ENCODE measurements at places on chromosomes 3 and 15.

GRCh38 chr15:85312929-85313331 lies 67.5 kb upstream of the AKAP13 start:
- DNase-seq = no peak

DNA sequence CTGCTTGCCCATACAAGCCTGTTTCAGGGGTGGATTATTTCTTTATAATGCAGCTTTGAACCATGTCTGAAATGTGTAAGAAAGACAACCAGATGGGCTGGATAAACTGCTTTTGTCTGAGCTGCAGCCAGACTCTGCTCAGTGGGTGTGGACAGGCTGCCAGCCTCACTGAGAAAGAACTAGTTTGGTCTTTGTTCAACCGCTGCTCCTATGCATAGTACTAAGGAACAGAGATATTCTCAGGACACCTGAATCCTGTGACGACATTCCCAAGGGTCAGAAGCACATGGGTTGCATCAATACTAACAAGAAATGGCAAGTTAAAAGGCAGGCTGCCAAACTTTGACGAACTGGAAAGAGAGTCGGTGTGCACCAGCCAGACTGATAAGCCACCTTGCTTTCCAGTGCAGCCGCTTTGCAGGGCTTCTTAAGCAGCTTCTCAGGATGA lies 57.2 kb downstream of the PLD1 start:
- no peak for DNase-seq

DNA sequence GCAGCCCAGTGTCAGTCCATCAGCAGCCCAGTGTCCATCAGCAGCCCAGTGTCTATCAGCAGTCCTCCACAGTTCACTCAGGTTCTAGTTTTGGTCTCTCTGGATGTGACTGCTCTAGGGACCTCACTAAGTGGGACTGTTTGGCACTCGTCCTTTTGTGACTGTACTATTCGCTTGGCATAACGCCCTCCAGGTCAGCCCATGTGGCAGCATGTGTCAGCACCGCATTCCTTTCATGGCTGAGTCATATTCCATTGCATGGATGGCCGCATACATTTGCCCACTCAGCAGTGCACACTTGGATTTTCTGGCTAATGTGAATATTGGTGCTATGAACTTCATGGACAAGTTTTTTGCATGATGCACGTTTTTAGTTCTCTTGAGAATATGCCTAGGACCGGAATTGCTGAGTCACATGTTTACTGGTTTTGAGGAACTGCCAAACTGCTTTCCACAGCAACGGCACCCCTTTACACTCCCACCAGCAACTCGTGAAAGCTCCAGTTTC lies 16.4 kb downstream of the CHST13 start:
- no peak for DNase-seq

DNA sequence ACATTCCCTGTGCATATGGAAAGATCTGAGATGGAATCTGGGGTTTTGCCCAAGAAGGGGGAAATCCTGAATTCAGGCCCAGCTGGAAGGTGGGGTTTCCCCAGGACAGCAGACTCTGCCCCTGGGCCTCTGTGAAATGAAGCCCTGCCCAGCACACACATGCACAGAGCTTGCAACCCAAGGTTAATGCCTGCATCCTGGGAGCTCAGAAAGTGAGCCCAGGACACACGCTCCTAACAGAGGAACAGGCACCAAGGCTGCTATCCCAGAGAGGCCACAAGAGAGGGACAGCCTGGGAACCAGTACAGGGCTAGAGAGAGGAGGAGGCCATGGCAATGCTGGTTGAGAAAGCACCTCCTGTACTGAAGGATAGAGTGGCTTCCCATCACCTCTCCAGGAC lies 16.1 kb downstream of the SEMA5B start:
- no peak for DNase-seq

- DNase-seq = no peak
Observed at GRCh38 chr15:64017082-64017588, 29.1 kb downstream of the DAPK2 start.

DNA sequence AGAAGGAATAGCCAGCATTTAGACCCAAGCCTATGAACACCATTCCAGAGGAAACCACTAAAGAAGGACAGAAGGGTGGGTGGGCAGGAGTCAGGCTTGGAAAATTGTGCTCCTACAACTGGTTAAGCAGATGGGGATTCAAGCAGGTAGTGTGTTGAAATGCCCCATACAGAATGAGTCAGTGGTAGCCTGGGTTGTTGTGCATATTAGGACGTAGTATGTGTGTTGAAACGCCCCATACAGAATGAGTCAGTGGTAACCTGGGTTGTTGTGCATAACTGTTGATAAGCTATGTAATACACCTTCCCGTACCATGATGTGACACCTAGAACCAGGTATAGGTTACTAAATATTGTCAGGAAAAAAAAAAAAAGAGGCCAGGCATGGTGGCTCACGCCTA lies 34.0 kb downstream of the MINDY4B start:
- DNase-seq = no peak

DNA sequence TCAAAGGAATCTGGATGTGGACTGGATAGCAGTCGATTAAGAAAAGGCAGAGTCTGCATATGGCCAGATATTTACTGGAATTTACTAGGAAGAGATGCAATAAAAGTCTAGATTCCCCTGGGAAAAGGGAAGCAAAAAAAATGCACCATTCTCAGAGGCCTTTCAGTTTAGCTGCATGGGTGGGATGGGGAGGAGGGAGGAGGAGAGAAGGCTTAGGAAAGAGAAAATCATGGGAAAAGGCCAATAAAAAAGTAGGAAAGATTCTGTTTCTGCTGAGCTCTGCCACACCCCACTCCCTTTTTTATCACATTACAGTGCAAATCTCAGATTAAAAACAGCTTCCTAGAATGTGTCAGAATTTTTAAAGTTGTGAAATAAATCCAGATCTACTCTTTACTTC lies 103.6 kb downstream of the ADAMTS9 start:
- DNase-seq = no peak

- no peak for DNase-seq
Observed at GRCh38 chr15:94563456-94563855, 332.1 kb downstream of the MCTP2 start.

- no peak for DNase-seq
Observed at GRCh38 chr15:93176065-93176464, 87.1 kb upstream of the RGMA start.

- DNase-seq = no peak
Observed at GRCh38 chr3:43637702-43638101, 15.9 kb upstream of the ANO10 start.

GRCh38 chr15:46709460-46710083 lies 1007.7 kb upstream of the SEMA6D start:
- DNase-seq = no peak

DNA sequence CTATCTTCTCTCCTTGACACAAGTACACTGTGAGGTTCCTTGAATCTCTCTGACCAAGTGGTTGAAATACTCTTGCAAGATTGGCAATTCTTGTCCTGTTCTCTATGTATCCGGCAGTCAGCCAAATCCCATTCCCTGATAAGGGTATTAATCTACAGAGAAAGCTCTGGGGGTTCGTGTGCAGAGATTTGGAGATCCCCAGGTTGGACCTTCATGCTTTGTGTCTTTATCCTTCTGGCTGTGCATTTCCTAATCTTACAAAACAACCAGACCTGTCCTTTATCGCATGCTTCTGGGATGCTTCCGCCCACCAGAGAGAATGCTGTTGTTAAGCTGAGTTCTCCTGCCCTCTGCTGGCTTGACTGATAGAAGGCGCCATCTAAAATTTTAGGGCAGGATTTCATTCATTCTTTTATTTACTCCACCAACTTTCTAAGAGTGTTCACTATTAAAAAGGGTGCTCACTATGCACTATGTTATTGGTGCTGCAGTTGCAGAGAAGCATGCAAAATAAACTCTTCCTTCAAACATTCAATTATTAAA lies 8.6 kb upstream of the SST start:
- DNase-seq = no peak

GRCh38 chr15:63826528-63826927 lies 7.2 kb downstream of the HERC1 start:
- DNase-seq = no peak

DNA sequence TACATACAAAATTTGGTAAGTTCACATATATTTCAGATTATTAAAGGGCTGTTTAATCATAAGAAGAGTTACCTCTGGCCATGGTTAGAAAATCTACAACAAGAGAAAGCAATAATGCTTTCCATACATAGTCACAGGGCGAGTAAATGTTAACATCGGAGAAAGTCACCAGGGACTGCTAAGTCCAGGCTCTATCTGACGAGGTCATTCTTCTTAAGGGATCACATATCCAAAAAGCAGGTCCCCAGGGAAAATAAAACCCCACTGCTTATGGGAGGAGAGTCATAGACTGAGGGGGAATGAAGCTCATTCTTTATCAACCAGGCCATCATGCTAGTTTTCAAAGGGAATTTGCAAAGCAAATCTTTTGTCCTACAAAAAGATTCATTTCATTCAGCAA lies 3.1 kb downstream of the PCYT1A start:
- DNase-seq = no peak

DNA sequence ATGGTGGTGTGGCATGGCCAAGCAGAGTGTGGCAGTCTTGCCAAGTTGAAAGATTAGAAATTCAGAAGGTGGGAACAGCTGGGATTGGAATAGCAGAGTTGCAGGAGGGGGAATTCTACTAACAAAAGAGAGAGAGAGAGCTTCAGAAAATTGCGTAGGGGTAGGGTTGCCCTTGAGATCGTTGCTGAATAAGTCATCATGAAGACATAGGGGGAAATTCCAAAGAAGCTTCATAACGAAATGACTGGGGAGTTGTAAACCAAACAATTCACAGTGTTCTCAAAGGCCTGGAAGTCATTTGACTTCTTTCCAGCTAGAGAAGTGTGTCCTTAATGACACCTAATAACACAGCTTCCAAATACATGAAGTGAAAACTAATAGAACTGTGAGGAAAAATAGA lies 26.3 kb upstream of the TIPARP start:
- no peak for DNase-seq

DNA sequence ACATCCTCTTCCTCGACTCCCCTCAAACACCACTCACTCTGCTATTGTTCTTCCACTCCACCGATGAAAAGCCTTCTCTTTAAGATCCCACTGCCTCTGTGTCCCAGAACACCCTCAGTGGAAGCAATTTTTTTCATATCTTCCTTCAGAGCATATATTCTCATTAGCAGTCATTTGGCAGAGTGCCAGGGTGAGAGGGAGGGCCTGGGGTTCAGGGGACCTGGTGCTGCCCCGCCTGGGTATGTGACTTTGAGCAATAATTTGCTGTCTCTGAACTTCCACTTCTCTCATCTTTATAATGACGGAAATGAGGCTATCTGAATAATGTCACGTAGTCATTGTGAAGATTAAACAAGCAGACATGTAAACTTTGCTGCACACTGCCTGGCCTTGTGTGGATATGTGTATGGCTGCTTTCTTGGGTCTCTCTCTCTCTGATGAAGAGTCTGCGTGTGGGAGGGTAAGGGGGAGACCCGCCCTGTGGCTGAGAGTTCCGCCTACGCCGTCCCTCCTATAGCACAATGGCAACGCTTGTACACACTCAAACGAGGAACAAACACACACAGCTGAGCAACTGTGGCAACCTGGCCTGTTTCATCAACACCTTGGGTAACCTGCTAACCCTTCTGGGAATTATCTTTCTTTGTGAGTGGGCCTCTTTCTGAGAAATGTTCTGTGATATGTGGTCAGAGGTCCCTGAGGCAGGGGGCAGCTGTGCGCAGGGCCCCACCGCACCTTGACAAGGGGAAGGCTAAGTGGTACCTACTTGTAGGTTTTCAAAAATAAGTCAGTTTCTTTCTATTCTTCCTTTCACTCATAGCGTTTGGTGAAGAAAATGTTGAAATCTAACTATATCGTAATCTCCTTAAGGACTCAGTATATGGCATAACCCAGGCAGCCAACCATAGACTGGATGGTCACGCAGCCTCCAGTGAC lies 369.8 kb downstream of the SV2B start:
- DNase-seq = peak; percentile 61

DNA sequence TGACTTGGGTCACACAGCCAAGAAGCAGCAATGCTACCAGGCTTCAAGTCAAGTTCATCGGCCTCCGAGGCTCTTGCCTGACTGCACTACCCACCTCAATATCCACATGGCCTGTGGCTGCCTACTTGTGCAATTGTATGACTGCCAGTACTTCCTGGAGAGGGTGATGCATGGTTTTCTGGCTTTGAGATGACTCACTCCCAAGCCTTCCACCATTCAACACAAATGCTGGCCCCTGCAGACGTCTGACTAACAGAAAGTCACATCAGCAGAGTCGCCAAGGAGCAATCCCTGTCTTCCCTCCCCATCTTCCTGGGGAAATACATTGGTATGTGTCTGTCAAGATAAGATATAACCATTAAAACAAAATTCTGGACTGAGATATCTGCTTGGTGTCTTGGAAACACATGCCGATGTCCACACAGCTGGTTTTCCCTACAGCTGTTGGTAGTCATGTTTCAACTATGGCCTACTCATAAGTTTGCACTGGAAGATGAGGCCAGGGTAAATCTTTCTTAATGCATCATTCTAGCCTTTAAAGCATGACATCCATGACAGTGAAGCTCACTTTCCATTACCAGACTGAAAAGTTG lies 79.6 kb upstream of the SPATA12 start:
- DNase-seq = no peak

DNA sequence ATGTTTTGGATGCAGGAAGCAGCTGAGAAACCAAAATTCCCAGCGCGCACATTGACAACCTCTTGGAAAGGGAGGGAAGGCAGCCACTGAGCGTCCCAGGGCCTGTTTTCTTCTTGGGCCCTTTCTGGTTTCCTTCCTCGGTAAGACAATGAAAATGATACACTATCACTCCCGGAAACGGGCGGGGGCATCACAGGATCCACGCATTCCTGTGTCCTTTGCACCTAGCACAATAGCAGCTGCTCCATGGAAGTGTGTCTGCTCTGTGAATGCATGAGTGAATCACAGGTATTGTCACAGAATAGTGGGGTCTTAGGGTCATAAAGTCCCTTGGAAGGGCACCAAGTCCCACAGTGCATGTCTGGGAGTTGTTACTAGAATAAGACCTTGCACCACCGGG lies 6.3 kb upstream of the ITPKA start:
- no peak for DNase-seq

- DNase-seq = no peak
Observed at GRCh38 chr3:111923095-111923771, 55.6 kb upstream of the ABHD10 start.

- no peak for DNase-seq
Observed at GRCh38 chr3:36455406-36455805, 75.1 kb downstream of the STAC start.
